NCI-H1092 treated with DMSO at 0.1 percent for 48 hours (cell line): ENCODE measurements at places on chromosomes 3 and 15.

DNA sequence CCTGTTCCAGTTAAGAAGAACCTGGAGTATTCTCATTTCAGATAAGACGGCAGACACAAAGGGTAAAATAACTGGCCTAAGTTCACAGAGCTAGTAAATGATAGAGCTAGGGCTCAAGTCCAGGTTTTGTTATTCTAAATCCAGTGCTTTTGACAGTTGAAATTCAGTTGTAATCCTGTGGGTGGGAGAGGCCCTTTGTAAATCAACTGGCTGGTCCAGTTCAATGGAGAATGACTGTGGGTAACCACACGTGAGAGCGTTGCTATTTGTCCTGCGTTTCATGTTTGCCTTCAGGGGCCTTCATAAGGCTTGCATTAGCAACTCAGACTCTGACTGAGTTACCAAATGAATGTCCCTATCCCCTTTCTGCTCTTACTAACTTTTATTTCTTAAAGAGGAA is 24.2 kb upstream of the CD96 start:
- no peak for DNase-seq

DNA sequence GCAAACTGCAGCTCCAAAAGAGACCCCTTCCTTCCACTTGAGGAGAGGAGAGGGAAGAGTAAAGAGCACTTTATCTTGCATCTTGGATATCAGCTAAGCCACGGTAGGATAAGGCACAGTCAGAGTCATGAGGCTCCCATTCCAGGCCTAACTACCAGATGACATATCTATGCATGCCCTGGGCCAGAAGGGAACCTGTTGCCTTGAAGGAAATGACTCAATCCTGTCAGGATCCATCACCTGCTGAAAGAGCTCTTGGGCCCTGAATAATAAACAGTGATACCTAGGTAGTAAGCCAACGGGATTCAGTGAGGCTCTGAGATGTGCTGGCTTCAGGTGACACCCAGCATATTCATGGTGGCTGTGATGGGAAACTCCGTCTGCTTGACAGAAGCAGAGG is 118.5 kb upstream of the EPHA3 start:
- DNase-seq = no peak

DNA sequence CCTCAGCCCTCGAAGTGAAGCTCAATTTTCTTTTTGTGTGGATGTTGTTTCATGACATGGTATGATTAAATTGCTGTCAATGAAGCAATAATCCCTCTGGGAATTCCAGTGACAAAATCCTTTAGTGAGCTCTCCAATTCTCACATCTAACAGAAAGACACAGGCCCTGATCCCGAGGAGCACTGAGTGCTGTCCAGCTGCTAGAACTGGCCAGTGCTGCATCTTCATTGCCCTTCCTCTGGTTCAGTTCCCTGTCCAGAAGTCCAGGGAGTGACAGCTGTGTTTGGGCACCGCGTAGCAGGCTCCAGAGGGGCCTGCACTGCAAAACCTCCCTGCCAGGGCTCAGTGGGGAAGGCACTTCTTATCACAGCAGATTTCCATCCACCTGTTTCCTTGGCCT is 516.8 kb upstream of the ATP11B start:
- no peak for DNase-seq

DNA sequence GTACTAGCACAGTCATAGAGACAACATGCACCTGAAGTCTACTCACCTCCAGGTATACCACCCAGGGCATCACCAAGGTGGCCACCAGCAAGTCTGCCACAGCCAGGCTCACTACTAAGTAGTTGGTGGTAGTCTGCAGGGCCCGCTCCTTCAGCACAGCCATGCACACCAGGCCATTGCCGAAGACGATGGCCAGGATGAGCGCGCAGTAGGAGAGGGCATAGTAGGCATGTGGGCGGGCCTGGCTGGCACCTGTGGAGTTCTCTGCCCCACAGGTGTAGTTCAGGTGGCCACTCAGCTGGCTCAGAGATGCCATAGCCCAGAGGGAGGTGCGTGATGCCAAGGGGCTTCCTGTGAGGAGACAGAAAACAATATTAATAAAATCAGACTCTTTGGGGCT is 7.2 kb downstream of the DRD3 start:
- DNase-seq = no peak

DNA sequence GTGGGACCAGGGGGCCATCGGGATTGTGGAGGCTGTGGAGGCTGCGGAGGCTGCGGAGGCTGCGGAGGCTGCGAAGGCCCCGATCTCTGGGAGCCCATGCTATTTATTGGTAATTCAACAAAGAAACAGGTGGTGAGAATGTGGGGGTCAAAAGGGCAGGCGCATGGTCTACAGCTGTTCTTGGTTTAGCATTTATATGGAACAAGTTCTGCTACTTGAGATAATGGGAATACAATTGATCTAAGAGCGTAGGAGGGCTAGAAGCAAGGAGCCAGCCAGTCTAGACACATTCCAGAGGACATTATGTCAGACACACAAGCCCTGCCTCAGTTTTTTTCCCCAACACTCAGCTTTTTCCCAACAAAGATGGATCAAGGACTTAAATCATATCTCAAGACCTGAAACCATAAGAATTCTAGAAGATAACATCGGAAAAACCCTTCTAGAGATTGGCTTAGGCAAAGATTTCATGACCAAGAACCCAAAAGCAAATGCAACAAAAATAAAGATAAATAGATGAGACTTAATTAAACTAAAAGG is 20.1 kb downstream of the C3orf80 start:
- DNase-seq = no peak

GRCh38 chr15:67024314-67024997 is 40.9 kb upstream of the SMAD3 start:
- no peak for DNase-seq

DNA sequence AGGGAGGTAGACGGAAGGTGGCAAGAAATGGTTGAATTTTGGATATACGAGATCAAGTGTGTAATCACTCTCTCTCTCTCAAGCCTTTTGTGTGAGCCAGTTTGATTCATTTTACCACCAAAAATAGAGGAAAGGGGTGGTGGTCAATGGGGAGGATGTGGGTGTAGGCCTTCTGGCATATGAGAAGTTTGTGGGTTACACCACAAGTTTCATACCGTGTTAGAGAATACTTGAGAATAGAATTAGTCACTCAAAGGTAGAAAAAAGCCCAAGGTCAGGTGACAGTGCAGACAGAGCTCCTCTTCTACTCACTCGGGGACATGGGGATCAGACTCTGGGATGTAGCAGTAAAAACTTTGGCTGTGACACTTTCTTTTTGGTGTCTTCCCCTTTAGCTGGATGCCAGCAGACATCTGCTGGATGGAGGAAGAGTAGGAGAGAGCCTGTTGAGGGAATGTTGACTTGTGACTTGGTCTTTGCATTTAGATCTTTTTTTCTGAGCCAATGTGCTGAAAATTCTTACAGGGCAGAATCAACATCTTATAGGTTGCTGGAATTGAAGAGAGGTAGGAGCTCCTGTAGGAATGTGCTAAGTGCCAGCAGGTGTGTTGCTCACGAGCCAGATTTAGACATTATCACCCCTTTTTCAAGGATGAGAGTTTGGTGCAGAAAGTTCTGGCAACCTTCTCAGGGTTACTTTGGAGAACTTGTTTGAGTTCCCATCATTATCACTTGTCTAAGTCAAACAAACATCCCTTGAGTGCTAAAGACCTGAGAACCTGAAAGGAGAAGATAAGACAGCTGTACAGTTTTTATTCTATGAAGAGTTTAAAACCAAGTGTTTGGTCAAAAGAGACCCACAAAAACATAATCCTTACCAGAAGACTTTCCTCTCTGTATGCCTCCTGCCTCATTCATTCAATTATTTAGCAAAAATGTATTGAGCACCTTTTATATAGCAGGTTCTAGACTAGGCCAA is 43.9 kb upstream of the RYK start:
- DNase-seq = no peak

DNA sequence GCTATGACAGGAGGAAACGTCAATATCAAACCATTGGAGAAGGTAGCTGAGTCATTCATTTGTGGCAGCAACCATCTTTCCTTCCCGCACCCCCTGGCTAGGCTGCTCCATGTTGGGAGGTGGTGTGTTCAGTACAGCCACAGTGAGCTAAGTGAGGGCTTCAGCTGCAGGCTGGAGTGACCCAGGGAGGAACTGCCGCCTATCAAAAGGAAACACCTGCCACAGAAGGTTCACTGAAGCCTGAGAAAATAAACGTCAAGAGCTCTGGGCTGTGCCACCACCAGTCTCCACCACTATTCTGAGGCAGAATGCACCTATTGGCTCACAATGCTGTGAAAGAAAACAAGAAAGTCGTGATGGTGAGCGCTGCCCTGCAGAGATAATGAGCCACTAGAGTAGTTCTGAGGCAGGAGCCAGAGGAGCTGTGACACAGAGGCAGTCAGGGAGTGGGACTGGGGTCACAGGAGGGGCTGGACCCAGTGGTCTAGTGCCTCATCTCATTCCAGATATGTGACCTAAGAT is 34.8 kb upstream of the CD47 start:
- DNase-seq = peak; percentile 90

GRCh38 chr15:69498987-69499386 is 46.4 kb downstream of the RPLP1 start:
- no peak for DNase-seq

DNA sequence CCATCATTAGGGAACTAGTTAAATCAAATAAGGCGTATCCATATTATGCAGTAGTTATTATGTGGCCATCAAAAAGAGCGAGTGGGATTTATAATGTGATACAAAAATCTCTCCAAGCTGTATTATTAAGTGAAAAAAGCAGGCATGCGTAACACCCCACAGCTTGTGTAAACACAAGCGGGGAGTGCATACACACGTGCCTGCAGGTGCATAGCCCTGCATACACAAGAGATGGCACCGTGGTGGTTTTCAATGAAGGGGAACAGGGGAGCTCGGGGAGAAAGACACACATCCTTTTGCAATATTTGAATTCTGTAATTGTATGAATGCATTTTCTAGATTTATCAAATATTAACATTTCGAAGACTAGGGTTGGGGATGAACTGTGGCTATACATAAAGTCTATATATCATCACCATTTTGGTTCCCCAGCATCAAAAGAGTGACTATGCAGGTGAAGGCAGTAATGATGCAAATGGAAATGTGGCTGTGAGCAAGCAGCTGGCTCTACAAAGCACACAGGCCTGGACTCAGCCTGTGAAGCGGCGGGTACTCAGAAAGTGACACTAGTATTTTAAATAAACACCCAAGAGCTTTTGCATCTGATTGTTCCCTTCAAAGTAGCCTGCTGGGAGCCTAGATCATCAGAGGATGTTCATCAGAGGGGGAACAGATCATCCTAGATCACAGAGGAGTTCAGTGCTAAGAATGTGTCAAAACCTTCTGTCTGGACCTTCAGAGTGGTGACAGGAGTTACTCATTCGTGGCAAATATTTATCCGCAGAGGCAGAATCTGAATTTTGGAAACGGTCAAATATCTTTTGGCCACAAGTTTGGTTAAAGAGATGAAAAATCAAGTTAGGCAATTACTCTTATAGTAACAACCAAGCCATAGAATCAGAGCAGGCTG is 9.4 kb upstream of the KIF7 start:
- DNase-seq = peak; percentile 1

- DNase-seq = no peak
Observed at GRCh38 chr15:56942118-56942517, 23.7 kb downstream of the TCF12 start.

DNA sequence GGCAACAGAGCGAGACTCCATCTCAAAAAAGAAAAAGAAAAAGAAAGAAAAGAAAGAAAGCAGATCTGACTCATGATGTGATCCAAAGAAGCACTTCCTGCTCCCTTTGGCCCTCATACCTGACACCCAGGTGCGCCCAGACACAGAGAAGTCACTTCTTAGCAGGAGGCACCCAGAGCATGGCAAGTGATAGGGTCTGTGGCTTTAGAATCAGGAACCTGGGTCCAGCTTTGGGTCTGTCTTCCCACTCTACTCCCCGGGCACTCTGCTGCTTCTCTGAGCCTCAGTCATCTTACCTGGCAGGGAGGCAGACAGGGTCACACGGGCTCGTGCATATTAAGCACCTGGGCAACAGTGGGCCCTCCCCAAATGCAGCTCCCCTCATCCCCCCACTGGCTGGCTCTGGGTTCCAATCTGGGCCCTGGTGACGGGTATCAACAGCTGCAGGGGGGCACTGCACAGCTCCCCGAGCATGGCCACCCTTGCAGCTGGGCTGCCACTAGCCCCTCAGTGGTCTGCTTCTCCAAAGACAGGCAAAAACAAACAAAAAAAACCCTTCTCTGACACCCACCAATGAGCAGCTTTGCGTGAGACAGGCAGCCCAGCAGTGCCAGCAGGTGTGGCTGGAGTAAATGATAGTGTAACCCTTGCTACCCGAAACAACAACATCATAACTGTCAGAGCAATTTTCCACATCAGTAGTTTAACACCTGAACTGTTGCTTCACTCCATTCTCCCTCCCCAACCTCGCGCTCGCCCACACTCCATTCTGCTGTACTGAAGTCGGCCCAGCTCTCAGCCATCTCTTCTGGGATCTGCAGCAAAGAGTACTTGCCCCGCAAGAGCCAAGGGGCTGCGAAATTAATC is 99.8 kb downstream of the MEGF11 start:
- peak; percentile 88 for DNase-seq

GRCh38 chr3:101512396-101512645 is 691 bp downstream of the SENP7 start:
- peak; percentile 83 for DNase-seq

- DNase-seq = no peak
Observed at GRCh38 chr3:150653110-150653561, 50.0 kb downstream of the SELENOT start.

DNA sequence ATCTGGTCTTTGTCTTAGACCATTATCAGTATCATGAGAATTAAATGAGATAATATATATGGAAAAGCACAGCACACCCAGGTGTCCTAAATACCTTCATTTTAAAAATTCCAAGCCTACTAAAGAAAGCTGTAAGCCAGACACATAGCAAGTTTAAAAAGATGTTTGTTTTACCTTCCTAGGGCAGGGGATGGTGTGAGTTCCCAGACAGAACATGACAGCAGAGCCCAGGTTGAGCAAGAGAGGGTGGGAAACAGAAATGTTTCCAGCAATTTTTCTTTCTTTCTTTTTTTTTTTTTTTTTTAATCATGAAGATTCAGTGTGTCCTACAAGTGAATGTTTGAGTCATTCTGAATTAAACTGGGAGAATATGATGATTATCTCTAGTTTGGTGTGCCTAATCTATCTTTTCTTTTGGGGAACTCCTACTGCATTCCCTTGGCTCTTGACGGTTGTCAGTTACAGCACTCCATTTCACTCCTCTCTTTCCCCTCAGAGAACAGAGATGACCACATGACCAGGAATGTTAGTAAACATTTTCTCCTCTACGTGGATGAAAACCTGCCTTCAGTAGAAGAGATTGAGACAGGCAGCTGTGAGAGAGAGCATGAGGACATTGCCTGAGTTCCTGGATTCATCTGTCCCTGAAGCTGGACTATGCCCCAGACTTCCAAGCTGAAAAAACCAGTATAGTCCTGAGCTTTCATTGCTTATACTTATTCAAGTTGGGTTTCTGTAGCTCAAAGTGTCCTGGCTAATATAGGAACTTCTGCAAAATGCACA is 54.5 kb upstream of the ARL14 start:
- DNase-seq = no peak

GRCh38 chr3:184524981-184525336 is 36.6 kb upstream of the EPHB3 start:
- DNase-seq = no peak

DNA sequence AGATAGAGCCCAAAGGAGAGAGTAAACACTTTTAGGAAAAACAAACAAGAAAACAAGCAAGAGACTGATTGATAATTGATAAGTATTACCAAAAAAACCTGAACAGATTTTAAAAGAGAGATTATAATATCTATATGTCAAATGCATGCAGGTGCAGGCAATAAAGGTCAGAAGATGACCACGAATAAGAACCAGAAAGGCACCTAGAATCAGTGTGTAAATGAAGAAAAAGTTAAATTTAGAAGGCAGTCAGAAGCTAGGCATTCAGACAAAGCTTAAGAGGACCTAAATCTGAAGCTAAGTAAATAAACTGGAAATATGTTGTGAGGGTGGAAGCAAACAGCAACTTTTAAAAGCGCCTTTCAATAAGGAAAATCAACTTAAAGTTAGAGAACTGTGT is 16.3 kb downstream of the IQCB1 start:
- no peak for DNase-seq
